ENCODE measurements at places on chromosomes 3 and 15.

DNA sequence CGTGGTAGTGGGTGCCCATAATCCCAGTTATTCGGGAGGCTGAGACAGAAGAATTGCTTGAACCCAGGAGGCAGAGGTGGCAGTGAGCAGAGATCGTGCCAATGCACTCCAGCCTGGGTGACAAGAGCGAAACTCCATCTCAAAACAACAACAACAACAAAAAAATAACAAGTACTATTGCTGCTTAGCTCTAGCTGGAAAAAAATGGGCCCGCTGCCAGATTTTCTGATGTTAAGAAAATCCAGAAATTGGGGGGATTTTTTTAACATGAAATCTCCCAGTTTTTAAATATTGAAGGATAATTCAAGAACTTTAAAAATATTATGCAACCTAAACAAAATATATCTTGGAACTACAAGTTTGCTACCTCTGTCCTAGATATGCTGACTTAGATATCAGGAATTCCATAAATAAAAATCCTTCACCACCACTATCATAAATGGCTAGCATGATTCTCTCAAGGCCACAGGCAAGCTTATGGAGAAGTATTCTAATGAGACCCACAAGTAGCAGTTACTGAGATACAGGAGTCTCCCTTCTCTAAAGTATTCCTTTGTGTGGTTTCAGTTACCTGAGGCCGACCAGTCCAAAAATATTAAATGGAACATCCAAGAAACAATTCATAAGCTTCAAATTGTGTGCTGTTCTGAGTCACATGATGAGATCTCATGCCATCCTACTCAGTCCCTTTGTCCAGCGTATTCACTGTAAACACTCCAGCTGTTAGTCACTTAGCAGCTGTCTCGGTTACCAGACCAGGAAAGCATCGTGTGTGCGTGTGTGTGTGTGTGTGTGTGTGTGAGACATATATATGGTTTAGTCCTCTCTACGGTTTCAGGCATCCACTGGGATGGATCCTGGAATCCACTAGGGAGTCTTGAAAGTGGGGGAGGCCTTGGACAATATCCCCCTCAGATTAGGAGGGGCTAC, 277.2 kb downstream of the TBL1XR1 start:
- no peak for DNase-seq

GRCh38 chr15:98611808-98612207, 36.5 kb upstream of the IGF1R start:
- no peak for DNase-seq

DNA sequence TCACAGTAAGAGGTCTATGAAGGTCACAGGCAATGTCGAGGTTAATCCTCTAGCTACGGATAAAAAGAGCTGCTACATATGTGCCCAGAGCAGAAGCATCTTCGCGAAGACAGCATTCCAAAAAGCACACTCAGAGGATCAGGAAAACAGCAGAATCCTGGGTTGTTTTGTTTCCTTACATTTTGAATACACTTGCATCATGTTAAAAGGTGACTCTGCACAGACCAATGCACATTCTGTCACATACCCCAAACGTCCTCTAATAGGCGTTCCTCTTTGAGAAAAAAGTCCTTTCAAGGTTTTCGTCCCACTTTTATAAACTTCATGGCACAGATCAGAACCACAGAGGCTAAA, 52.7 kb downstream of the VGLL4 start:
- no peak for DNase-seq

DNA sequence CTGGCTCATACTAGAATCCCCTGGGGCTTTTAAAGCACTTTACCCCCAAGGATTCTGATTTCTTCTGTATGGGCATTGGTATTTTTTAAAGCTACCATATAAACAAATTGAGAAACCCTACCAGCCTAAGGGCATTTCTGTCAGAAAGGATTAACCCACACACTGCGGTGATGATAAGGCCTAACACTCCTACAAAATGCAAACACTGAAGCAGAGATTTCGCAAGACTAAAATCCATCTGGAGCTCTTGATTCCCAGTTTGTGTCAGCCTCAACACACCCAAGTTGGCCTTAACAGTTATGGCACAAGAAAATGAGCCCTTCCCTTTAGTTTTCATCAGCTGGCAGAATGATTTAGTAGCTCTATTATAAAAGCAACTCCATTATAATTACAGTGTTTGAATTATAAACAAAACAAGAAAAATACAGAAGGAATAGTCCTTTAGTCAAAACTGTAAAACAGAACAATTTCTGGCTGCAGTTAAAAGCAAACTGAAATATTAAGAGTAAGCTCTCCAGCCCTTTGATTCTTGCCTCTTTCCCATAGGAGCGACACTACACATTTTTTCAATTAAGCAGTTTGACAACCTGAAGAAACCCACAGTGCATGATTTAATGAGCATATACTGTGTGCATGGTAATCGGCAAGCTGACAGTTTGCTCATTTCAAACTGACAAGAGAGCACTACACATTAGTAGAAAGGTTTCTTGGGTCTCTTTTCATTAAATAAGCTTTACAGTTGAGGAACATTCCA, 441.2 kb downstream of the FHIT start:
- DNase-seq: no peak

- no peak for DNase-seq
These were observed 5.2 kb downstream of the SST start for GRCh38 chr3:187665010-187665409.

Measured in cortex of kidney (tissue), 1 donor.